ENCODE measurements at places on chromosomes 16 and 17. TPM values are rescaled to one million over a fixed set of nuclear protein-coding genes. Genes with fewer than 3 reads are reported as not detected.

Gene KRT39
- total RNA-seq: not detected

Gene KRT31
- not detected for total RNA-seq

Gene RAB26
- 0.46 TPM for total RNA-seq

Gene CCDC200
- total RNA-seq: not detected

Gene P2RX1
- not detected for total RNA-seq
